Naive thymus-derived CD8-positive, alpha-beta T cell (primary cell): ENCODE measurements at places on chromosomes 16 and 17. TPM values are rescaled to one million over a fixed set of nuclear protein-coding genes. Genes with fewer than 3 reads are reported as not detected.

Gene NECAB2
- not detected for polyA plus RNA-seq

DNA sequence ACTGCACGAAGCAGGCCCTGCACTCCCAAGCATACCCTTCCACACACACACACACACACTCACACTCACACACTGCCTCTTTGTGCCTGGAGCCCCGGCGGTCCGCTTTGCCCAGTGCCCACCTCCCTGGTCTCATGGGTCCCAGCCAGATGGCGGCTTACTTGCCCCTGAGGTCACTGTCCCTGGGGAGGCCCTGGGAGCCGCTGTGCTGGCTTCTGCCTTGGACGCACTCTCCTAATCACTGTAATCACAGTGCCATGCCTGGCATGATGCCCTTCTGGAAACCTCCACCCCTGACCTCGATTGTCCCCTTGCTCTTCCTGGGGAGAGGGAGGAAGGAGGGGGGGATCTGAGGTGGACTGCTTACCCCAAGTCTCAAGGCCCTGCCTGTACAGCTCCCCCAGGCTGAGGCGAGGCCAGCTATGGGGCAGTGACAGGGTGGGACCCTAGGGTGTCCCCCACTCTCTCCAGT lies 36.0 kb downstream of the ARHGAP23 start:
- no peak for DNase-seq

DNA sequence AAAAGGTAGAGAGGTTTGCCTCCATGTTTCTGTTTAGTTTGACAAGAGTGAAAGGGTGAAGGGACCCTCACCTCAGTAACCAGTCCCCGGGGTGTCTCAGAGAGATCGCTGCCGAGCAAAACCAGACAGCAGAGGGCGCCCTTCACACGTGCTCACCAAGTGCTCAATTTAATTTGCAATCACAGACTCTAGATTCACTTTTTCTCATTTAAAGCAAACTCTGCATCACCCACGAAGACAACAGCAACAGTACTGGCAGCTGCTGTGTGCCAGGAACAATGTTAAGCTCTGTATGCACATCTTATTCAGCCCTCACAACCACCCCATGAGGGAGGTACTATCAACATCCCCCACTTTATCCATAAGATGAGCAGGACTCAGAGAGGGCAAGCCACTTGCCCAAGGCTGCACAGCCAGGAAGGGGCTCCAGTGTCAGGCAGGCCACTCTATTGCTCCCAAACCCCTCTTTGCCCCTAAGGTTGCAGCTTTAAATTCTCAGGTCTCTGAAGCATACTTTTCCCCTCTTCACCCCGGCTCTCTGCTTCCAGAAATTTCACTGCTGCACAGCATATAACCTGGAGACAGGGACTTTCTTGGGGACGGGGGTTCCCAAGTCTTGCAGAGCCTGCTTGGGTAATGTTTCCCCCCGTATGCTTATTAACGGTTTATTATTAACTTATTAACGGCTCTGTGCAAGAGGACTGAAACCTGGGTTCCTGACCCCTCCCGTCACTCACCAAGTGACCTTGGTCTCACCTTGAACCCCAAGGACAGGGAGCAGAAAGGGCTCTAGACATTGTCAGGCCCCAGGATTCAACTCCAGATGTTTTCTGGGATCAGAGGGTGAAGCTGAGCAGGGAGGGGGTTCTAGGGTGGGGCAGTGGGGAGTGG lies 70.9 kb downstream of the CNGB1 start:
- peak; percentile 88 for DNase-seq

Gene TMEM106A
- polyA plus RNA-seq, result 4.2 TPM

Gene HBQ1
- polyA plus RNA-seq, result 0.71 TPM

- DNase-seq, result no peak
Measured at GRCh38 chr16:48053418-48053745, 102.4 kb downstream of the ABCC12 start.

DNA sequence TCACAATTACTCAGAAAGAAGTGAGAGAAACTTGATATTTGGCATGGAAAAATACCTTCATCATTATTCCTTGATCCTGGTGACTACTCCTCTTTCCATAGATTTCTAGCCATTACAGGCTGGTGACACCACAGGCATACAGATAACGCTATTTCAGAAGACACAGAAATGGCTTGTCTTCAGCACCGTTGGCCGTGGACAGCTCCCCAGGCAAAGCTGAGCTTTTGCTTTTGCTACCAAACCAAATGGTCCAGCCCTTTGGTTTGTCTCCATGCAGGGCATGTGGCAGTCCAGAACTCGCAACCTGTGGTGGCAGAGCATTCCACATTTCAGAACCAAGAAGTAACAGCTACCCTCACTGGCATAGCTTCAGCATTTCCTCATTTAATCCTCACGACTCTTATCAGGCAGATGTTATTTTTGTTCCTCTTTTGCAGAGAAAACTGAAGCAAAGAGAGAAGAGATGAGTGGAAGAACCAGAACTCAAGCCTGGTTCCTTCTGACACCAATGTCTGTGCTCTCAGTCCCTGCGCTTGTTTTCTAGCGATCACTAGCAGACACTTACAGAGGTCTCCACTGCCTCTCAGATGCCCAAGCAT lies 55.5 kb downstream of the HS3ST4 start:
- no peak for DNase-seq

DNA sequence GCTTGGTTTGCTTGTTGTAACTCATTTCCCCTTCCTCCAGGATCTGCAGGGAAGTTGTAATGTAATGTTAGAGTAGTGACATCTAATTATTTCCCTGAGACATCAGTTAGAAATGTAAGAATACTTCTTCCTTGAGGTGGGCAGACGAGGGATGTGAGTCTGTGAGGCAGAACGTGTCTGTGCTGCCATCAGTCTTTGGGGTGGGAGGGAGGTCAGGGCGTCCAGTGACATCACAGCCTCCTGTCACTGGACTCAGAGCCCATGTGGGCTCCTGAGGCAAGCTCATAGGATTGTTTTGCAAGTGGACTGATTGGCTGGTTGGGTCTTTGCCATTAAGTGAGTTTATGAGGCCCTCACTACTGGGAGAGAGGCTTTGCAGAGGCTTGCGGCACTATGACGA lies 188.8 kb downstream of the CCDC182 start:
- DNase-seq, result no peak

Gene DPEP3
- polyA plus RNA-seq, result 1.1 TPM

Gene ACSM2A
- polyA plus RNA-seq, result not detected

Gene KRTAP3-2
- polyA plus RNA-seq, result not detected
